ENCODE measurements at places on chromosomes 1 and 21.

- DNase-seq, result no peak
Measured at GRCh38 chr21:35824136-35824535, 236.2 kb downstream of the SETD4 start.

DNA sequence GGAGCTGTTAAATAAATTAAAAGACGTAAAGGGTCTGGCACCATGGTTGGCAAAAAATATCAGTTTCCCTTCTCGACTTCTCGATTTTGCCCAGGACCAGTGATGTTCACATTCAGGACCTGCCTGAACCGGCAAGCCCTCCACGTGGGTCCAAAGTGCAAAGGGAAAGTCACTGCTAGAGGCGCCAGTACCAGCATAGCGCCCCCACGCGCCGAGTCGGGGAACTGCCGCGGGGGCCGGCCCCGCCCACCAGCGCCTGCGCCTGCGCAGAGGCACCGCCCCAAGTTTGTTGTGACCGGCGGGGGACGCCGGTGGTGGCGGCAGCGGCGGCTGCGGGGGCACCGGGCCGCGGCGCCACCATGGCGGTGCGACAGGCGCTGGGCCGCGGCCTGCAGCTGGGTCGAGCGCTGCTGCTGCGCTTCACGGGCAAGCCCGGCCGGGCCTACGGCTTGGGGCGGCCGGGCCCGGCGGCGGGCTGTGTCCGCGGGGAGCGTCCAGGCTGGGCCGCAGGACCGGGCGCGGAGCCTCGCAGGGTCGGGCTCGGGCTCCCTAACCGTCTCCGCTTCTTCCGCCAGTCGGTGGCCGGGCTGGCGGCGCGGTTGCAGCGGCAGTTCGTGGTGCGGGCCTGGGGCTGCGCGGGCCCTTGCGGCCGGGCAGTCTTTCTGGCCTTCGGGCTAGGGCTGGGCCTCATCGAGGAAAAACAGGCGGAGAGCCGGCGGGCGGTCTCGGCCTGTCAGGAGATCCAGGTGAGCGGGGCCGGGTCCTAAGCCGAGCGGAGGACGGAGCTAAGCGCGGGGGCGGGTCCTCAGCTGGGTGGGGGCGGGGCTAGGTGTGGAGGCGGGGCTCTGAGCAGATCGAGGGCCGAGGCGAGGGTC lies at the start of gene PINK1:
TSS of gene PINK1 (plus strand) at position 269 of the 875 bp plus-strand sequence. CDS start at position 360, 91 bp downstream.
- DNase-seq, result peak; percentile 60

- DNase-seq, result no peak
Measured at GRCh38 chr1:37478451-37478881, 4.1 kb downstream of the ZC3H12A start.

- no peak for DNase-seq
Measured at GRCh38 chr1:16260814-16261213, 23.8 kb upstream of the CPLANE2 start.

GRCh38 chr21:29208044-29208681 lies 77.7 kb downstream of the MAP3K7CL start:
- no peak for DNase-seq

GRCh38 chr1:176174108-176174507 lies 33.0 kb downstream of the COP1 start:
- no peak for DNase-seq

DNA sequence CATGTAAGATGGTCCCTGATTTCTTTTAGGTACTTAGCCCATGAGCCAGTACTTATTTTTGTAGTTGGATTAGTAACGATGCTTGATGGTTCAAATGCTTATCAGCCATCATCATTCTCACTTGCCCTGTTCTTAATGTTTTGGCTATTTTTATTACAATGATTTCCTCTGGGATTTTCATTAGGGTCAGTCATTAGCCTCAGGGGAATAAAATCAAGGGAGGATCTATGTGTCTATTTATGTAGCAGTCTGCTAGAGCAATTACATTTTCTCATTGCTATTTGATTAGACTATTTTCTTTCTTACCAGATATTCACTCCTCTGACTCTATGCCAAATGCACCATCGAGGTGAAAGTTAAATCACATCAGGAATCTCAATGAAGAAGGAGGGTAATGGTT lies 10.9 kb upstream of the CCT8 start:
- DNase-seq, result no peak

DNA sequence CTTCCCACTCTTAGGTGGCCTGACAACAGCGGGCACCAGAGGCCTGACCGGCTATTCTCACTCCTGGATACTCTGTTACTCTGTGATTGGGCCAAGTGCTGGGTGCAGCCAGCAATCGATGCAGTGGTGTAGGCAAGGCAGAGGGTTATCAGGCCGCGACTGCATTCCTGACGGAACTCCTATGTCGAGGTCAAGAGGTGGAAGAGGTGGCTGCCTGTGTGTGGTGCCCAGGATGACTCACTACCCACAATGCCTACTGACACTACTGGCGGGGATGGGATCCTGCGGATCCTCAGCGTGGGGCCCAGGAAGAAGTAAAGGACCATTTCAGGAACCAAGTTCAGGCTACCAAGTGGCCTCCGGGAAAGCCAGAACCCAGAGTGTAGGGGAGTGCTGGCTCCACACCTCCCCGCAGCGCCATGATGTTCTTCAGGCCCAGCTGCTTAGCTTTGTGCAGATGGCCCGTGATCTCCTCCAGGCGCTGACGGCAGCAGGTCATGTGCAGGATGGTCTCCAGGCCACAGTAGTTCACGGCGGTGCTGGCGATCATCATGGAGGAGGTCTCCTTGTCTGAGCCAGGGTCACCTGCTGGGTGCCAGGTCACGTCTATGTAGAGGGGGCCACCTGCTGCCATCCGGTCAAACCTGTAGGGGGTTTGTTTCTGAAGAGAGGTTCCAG lies 4.9 kb downstream of the MTHFR start:
- DNase-seq, result no peak

DNA sequence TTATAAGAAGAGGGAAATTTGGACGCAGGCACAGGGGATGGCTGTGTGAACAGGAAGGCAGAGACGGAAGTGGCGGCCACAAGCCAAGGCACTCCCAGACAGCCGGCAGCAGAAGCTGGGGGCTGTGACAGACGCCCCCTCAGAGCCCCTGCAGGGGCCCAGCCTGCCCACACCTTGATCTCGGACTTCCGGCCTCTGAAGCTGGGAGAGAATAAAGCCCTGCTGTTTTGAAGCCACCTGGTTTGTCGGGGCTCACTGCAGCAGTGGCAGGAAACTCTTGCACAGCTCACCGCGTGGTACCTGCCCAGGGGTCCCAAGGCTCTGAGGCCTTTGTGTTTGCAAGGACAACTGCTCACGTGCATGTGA lies 13.7 kb downstream of the MEGF6 start:
- DNase-seq, result no peak

- DNase-seq, result no peak
Measured at GRCh38 chr1:180854456-180854855, 58.2 kb upstream of the KIAA1614 start.

- DNase-seq, result no peak
Measured at GRCh38 chr1:55781944-55782482, 566.8 kb upstream of the USP24 start.

GRCh38 chr1:13922466-13923110 lies 222.6 kb downstream of the PRDM2 start:
- DNase-seq, result no peak

- no peak for DNase-seq
Measured at GRCh38 chr1:206417774-206418614, 52.3 kb upstream of the IKBKE start.

DNA sequence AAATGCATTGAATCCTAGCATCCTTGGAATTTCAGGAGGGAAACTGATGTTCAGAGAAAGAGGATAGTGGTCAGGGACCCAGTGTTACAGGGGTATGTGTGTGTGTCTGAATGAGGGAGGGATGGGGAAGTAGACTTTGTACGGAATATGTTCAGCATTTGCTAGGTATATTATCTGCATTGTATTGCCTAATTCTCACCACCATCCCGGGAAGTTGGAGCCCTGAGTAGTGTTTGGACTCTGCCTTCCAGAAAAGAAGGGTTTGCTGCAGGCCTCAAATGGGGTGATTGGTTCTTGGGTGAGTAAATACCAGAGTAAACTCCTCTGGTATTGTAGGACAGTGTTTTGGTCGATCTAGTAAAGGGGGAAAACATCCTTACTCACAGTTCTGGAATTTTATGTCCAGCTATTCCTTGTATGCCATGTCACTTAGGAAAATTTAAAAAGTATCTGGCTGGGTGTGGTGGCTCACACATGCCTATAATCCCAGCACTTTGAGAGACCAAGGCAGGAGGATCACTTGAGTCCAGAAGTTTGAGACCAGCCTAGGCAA lies 7.1 kb upstream of the ZNF496 start:
- no peak for DNase-seq

DNA sequence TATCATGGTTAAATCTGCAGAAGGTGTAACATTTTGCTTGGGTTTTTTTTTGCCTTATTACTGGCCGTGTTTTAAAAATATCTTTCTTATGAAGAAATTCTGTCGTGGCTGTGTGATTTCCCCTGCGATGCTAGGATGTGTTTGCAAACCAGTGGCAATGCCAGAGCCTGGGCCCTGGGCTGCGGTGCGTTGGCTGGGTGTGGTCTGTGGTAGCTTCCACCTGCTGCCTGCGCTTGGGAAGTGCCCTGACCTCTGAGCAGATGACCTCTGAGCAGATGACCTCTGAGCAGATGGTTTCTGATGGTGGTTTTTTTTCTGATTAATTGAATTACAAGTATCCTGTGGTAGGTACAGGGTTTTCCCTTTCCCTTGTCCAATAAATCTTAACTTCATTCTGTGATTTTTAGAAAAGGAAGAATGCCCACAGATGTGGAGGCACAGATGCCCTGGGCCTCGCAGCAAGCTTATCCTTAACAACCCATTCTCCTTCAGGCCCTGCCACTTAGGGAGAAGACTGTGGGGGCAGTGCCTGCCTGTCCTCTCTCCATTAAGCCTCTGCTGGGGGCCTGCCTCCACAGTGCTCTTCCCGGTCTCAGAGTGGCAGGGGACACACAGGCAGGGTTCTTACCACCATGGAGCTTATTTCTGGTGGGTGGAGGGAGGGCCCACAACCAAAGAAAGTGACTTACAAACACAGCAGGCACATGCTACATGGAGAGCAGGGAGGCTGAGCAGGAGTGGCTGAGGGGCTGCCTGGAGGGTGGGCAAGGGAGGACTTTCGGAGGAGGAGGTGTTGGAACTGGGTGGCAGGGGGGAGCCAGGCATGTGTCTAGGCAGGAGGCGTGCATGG lies 81.7 kb downstream of the PCBP3 start:
- no peak for DNase-seq

DNA sequence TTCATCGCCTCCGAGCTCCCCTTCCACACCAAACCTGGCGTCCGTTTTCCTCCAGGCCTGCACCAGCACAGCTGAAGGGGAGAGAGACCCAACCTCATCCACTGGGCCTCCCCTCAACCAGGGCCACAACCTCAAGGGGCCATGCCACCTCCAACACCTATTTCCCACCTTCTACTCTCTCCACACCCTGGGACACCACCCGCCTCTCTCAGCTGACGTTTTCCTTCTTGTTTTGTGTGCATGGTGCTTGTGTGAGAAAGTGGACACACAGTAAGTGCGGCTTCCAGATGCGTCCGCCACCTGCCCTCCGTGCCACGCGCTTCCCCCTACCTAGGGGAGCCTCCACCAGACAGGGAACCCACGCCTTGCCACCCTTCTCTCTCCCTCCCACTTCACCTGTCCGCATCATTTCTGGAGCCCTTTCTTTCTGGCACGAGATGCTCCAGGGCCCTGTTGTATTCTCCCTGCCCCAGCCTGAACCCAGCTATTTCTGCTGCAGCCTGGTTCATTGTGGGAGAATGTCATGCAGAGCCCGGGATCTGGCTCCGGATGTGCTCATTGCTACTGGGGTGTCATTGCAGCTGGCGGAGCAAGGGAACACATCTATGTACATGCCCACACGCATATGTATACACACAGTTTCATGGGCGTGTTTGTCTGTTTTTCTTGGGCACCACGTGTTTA lies 1.3 kb upstream of the GNB1 start:
- no peak for DNase-seq

- DNase-seq, result no peak
Measured at GRCh38 chr1:52857443-52857842, 14.9 kb downstream of the ZYG11A start.

DNA sequence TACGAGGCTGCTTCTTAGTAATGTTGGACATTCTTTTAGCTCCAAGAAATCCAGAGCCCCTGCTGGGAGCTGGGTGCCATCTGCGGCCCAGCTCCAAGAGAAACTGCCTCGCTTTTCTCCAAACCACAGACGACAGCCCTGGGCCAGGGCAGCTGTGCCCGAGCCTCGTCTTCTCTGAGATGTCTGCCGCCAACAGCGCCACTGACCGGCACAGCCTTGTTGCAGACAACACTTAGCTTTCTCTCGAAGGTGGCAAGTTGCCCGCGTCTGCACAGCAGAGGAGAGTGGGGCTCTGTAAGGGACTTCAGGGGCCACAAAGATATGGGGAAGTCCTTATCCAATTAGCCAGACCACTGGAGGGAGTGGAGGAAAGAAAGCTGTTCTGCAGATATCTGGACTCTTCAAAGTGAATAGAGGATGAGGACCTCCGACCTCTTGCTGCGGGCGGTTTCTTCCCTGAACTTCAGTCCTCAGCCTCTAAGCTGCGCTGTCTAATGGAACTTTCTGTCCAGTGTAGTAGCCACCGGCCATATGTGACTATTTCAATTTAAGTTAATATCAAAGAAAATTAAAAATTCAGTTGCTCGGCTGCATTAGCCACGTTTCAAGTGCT lies 63.9 kb upstream of the DISP3 start:
- DNase-seq, result no peak

DNA sequence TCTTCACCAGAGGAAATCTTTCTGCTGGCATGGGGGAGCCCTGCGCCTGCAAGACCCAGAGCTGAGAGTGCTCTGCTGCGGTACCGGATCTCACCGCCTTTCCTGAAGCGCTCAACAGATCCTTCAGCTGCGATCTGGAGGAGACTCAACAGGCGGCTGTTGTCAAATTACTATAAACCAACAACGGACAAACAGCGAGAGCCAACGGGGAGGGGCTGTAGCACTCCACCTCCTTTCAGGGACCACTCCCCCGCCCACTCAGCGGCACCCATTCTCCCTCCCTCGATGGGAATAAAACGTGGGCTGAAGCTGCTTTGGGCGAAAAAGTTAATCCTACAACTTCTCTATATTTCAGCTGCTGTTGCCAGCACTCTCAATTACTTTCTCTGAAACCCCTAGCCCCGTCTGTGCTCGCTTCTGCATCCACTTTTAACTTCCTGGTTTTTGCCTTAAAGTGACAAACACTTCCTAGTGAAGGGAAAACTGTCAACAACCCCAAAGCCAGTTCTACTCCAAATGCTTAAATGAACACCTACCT lies at the start of gene FMO5:
TSS of gene FMO5 (minus strand) at position 147 of the 538 bp plus-strand sequence. CDS start 310 bp downstream, outside the sequence.
- peak; percentile 52 for DNase-seq

GRCh38 chr1:24536391-24536840 lies 19.5 kb upstream of the NCMAP start:
- DNase-seq, result no peak

GRCh38 chr1:110008971-110009565 lies 24.5 kb downstream of the AHCYL1 start:
- DNase-seq, result no peak

DNA sequence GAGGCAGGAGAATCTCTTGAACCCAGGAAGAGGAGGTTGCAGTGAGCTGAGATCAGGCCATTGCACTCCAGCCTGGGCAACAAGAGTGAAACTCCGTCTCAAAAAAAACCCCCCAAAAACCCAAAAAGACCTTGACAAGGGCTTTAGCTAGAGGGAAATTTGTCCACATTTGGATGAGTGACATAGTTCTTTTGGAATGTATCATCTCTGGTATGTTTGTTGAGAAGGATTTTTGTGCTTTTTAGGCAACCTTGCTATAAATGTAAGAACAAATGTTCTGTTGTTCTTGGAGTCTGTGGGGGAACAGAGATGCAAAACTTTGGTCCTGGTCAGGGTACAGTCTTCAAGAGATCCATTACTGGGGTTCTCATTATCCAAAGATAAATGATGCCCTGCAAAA lies 28.9 kb downstream of the INAVA start:
- DNase-seq, result no peak

- DNase-seq, result no peak
Measured at GRCh38 chr1:71245246-71245645, 164.4 kb upstream of the ZRANB2 start.
